ENCODE measurements at places on chromosomes 6 and 20. TPM values are rescaled to one million over a fixed set of nuclear protein-coding genes. Genes with fewer than 3 reads are reported as not detected.

GRCh38 chr6:6277413-6277812 lies 43.0 kb downstream of the F13A1 start:
- peak; percentile 3 for DNase-seq

DNA sequence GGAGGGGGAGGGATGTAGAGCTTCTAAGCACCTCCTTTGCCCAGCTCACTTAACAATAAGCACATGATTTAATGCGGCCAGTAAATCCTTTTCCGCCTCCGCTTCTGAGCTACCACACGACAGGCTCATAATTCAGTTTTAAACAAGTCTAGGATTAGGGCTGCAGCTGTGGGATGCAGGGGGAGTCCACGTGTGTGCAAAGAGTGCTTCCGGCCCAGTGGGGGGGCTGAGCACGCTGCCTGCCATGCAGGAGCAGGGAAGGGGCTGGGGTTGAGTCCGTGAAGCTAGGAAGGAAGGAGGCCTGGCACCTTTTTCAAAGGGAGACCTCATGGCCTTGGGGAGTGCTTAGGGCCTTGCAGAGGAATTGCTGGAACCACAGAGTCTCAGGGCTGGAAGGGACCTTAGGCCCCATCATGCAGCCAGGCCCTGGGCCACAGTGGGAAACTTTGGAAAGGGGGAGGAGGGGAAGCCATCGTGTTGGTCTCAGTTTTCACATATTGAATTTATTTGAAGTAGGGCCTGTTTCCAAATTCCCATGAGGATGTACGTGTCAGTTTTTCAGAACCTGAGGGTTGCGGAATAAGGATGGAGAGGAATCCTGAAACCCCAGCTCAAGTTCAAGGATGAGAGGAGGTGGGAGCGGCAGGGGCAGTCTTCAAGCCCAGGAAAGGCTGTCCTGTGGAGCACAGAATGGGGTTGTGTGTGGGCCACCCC lies 96.1 kb downstream of the VEGFA start:
- no peak for DNase-seq

DNA sequence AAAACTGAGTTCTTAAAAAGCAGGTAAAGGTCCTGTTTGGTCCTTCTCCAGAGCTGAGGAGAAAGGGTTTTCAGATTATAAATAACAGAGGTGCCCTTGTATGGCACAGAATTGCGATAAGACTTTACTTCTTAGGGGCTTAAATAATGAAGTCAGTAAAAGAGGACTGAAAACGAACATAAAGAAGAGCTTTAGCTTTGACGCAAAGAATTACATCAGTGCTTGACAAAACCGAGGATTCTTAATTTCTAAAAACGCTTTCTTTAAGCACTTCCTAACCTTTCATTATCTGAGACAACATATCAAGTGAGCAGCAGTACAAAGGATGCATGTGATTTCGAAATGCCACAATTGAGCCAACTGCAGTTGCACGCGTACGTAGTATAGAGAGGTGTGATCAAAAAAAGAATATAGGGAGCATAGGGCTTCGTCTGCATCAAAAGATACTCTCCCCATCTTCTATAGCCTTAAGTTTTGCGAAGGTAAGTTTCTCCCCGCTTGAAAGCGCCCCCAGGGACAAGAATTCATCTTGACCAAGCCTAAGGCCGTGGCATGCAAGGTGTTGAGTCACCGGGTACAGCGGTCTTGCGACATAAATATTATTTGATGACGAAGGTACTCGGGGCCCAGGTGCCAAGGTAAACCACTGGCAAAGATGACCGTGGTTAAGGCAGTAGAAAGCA lies 778 bp upstream of the LOC128125822 start:
- peak; percentile 86 for DNase-seq

- no peak for DNase-seq
Observed at GRCh38 chr6:79656134-79656533, 25.0 kb downstream of the SH3BGRL2 start.

GRCh38 chr6:63690221-63690620 lies 54.6 kb downstream of the PHF3 start:
- DNase-seq: no peak

DLK2 gene
- total RNA-seq: under 0.01 TPM

DNA sequence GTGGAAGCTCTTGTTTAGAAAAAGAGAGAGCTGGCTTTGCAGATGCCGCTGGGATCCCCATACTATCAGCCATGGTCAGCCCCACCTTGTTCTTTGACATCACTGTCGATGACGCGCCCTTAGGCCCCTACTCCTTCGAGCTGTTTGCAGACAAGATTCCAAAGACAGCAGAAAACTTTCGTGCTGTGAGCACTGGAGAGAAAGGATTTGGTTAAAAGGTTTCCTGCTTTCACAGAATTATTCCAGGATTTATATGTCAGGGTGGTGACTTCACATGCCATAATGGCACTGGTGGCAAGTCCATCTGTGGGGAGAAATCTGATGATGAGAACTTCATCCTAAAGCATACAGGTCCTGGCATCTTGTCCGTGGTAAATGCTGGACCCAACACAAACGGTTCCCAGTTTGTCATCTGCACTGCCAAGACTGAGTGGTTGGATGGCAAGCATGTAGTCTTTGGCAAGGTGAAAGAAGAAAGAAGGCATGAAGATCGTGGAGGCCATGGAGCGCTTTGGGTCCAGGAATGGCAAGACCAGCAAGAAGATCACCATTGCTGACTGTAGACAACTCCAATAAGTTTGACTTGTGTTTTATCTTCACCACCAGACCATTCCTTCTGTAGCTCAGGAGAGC lies 2.4 kb upstream of the BLCAP start:
- no peak for DNase-seq

- DNase-seq: no peak
Observed at GRCh38 chr6:100673641-100674040, 207.5 kb downstream of the ASCC3 start.

PRKN gene
- 5.6 TPM for total RNA-seq

PRICKLE4 gene
- 0.26 TPM for total RNA-seq

- no peak for DNase-seq
Observed at GRCh38 chr6:170247178-170247701, 43.6 kb downstream of the DLL1 start.

DNA sequence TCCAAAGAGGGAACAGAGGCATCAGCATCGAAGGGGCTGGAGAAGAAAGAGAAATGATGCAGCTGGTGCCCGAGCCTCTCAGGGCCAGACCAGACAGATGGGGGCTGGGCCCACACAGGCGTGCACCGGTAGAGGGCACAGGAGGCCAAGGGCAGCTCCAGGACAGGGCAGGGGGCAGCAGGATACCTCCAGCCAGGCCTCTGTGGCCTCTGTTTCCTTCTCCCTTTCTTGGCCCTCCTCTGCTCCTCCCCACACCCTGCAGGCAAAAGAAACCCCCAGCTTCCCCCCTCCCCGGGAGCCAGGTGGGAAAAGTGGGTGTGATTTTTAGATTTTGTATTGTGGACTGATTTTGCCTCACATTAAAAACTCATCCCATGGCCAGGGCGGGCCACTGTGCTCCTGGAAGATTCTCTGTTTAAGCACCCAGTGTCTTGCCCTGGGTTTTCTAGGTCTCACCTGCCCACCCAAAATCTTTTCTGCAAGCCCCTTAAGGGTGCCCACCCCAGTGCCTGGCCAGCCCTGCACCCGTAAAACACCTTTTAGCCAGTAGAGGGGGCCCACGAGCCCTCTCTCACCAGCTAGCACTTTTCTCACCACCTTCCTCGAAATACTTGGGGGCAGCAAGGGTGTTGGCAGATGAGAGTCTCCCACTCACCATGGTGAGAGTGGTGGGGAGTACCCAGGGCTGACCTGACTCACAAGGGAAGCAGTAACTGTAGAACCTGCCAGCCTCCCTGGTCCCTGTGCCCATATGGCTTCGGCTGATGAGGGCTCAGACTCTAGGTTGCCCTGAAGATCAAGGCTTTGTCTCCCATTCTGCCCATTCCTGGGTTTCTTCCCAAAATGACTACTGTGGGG lies 35.7 kb upstream of the ID1 start:
- peak; percentile 49 for DNase-seq

VWA7 gene
- under 0.01 TPM for total RNA-seq

TMEM151B gene
- under 0.01 TPM for total RNA-seq

DNA sequence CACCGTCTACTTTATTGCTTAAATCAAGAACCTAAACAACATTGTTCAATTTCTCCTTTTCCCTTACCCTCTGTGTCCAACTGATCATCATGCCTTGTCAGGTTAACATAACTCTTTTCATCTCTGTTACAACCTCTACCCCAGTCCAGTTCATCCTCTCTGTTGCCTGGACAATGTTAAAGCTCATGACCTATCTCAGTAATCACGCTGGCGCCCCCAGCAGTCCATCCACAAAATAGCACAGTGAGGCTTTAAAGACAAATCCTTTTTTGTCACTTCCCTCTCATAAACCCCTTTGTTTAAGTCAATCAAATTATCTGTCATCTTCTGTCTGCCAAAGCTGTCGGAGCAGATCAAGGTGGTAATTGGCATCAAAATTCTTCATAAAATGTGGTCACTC lies 140.1 kb downstream of the QKI start:
- DNase-seq: peak; percentile 16

GRCh38 chr6:68158256-68158655 lies 476.8 kb upstream of the ADGRB3 start:
- DNase-seq: no peak

ALDH8A1 gene
- total RNA-seq: 0.50 TPM

All from fibroblast of lung (primary cell).